ENCODE measurements at places on chromosomes 11 and 22.

DNA sequence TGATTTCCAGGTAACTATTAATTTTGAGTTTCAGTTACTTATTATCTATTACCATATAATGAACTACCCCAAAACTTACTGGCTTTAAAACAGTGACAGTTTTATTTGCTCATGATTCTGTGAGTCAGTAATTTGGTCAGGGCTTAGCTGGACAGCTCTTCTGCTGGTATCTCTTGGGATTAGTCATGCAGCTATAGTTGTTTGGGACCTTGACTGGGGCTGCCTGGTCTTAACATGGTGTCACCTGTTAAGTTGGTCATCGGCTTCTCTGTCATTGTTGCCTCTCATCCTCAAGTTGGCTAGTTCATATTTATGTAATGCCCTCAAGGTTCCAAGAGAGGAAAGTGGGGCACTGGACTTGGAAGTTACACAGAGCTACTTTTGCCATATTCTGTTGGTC is 177.5 kb downstream of the TMEM135 start:
- DNase-seq = no peak

GRCh38 chr11:96061730-96062129 is 137.8 kb upstream of the MTMR2 start:
- no peak for DNase-seq

DNA sequence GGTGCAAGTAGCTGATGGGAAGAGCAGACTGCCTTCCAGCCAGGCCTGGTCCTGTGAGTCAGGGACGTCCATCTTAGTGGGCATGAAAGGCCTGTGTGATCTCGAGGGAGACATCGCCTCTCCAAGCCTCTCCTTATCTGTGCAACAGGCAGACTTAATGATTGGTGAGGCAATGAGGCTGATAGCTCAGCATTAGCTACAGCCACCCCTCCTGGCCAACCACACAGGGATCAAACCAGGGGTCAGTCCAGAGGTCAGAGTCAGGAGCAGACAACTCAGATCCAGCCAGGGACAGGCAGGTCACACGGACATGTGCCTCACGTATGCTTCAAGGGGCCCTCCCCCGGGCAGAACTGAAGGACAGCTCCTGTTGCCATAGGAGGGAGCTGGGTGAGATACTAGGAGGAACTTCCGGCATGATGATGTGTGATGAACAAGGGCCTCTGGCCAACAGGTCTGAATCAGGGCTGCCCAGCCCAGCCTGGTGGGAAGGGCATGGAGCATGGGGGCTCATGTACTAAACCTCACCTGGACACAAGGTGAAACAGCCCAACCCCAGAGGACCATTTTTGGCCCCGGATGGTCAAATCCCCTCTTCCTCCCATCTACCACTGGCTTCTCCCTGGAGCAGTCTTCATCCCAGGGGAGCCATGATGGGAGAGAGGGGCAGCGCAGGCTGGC is 2.8 kb upstream of the APOC3 start:
- no peak for DNase-seq

DNA sequence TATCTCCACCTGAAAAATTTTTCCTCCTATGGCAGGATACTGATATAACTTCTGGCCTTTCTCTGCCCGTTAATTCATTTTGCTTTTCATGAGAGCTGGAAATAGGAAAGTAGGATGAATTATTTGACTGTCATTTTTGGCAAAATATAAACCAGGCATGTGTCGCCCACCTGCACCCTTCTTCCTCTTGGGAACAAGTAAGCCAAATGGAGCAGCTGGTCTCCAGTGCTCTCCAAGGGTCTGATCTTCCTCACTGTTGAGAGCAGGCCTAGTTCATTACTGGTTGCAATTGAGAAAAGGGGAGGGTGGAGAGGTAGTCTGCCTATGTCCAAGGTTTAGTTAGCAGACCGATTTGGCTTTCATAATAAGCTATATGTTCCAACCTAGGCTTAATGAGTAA is 582.2 kb downstream of the DLG2 start:
- DNase-seq = no peak
